Kidney (tissue), 22 donors: ENCODE measurements at places on chromosomes 12 and 14. TPM values are rescaled to one million over a fixed set of nuclear protein-coding genes. Genes with fewer than 3 reads are reported as not detected.

DNA sequence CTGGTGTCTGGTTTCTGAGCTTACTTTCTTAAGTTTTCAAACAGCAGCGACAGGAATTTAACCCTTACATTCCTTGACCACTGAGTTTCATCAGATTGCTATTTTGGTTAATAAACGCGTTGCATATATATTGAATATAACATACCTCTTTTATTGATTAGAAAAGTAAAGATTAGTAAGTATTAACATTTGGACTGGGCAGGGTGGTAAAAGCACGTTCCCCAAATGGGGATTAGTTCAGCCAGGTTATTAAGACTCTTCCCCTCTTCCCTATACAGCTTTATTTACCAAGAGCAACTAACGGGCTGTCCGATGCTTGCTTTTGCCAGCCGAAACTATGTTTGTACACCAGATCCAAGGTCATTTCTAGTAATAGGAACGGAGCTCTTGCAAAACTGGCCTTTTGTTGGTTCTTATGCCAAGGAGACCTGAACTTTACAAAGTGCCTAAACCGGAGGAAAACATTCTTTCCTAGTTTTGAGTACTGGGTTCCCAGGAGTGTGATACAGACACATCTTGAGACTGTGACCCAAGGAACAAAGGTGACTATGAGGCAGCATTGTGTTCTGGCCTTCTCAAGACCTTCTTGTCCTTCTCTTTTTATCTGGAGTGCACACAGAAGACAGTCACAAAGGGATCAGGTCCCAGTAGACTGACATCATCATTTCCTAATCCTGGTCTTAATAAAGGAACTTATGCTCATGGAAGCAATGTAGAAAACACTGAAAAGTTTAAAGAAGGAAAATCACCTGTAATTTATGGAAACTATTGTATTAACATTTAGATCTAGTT lies 2.6 kb downstream of the GLRX5 start:
- no peaks in the 10 kb centered on the region for H3K27me3 ChIP-seq
- H3K4me3 ChIP-seq: no peak overlapping the region

Gene LPAR5
- total RNA-seq: 4.9 TPM

Gene KDM2B
- total RNA-seq: 19.7 TPM

DNA sequence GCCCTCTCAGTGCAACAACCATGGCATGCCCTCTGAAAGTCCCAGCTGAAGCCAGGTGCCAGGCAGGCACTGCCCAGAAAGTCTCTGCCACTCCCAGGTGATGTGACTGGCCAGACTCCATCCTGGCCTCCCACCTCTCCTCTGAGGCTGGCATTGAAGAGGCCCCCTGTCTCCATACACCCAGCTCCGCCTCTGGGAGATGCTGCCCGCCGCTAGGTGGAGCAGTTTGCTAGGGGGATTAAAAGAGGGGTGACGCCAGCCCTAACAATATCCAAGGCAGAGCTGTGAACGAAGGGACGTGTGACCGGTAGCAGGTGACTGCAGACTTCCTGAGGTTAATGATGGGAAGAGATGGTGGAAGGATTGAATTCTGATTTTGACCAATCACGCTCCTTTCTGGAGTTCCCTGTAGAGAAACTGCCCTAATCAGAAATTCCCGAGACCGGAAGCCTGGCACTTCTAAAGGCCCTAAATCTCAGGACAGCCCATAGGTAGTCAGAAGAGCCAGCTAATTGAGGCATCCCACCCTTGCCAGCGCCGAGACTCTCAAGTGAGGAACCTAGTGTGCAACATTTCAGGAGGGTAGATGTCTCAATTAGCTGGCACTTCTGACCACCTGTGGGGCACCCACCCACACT lies 8.3 kb upstream of the PLEK2 start:
- H3K36me3 ChIP-seq: no peaks in the 10 kb centered on the region
- no peak for DNase-seq
- H3K27ac ChIP-seq: no peak overlapping the region
- H3K4me3 ChIP-seq: no peak overlapping the region
- H3K27me3 ChIP-seq: peaks cover 2% of the 10 kb centered on the region
- no peaks in the 10 kb centered on the region for H3K4me1 ChIP-seq
